ENCODE measurements at places on chromosomes 7 and 10.

- no peak for DNase-seq
These were observed 26.1 kb downstream of the ZFAND4 start for GRCh38 chr10:45646384-45647050.

- no peak for DNase-seq
These were observed 21.4 kb downstream of the ADCYAP1R1 start for GRCh38 chr7:31073326-31074119.

DNA sequence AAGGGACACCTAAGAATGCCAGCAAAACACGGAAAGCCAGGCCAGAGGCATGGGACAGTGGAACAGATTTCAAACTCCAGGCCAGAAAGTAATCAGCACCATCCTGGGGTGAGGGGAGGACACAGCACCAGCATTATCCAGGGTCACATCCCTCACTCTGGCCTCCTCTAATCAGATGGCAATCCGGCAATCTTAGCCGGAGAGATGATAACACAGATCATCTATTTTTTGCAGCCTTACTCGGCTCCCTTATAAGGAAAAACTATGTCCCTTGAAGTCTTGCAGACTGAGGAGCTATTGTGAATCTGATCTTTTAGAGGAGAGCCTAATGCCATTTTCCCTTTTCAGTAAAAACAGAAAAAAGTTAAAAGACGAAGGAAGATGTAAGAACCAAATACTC is 16.5 kb downstream of the TRIL start:
- DNase-seq = no peak

- DNase-seq = peak; percentile 38
These were observed 5.6 kb upstream of the ZNF518A start for GRCh38 chr10:96124230-96125141.

GRCh38 chr7:16347066-16347826 is 74.1 kb downstream of the CRPPA start:
- DNase-seq = no peak

- no peak for DNase-seq
These were observed 53.7 kb upstream of the MACC1 start for GRCh38 chr7:20270867-20271266.

- DNase-seq = no peak
These were observed 3.4 kb downstream of the BAG3 start for GRCh38 chr10:119654540-119654939.

DNA sequence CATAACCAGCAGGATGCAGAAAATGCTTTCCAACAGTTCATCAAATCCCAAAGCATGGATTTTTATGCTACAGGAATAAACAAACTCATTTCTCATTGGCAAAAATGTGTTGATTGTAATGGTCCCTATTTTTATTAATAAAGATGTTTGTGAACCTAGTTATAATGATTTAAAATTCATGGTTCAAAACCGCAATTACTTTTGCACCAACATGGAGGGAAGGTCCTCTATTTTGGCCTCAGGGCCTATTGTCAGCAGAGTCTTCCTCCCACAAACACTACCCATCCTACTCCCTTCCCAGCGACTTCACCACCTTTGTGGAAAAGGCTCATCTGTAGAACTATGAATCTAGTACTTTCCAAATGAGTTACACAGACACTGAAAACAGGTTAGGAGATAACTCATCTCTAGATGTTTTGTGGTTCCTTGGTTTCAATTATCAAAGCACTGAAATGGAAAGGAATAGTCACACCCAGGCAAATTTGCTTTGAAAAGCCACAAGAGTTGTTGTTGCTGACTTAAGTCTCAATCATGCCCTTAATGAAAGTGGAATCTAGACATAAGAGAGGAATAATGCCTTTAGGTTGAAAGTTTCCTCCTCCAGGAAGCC is 59.4 kb upstream of the FRMD4A start:
- DNase-seq = no peak

DNA sequence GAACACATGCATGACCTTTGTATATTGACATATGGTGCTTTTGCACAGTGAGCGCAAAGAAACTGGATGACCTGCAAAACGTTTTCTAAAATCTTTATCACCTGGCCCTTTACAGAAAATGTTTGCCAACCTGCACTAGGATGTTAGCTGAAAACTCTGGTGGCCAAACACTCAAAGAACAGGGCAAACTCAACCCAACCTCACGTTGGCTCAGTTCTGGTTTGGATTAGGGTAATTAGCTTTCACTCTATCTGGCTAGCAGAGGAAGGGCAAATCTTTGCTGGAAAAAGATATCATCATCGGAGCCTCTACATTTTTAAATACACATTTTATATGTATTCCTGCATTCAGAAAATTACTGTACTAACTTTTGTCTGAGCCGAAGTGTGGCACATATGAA is 688.9 kb downstream of the PHTF2 start:
- no peak for DNase-seq

DNA sequence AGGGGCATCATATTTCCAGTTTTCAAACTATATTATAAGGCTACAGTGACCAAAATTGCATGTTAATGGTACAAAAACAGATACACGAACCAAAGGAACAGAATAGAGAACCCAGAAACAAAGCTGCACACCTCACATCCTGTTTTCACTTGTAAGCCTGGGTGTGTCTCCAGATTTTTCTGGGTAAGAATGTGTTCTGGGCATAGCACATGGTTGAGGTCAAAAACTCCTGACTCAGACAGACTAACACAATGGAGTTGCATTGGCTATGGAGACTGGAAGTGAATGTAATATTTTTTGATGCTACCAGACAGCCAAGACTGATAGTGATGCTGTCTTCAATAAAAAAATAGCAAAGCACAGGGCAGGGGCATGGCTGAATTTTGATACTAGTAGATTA is 1175.2 kb downstream of the NXPH1 start:
- no peak for DNase-seq
